Heart right ventricle (tissue), 16 donors: ENCODE measurements at places on chromosomes 12 and 14.

DNA sequence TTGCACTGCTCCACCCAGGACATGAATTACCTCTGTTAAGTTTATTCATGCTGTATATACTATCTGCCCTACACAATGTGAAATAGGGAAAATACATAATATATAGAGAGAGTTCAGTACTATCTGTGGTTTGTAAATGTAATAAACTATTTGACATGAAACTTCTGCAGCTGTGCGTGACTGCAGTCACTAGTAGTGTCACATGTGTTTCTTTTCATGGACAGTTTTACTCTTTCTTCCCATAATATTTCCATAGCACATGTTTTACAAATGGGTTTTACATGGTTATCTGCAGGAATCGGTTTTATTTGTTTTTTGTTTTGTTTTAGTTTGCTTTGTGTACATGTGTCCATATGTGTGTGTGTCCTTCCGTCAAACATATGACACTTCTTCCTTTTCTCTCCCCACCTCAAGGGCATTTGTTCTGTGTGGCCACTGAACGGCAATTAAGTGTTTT lies 1644.1 kb upstream of the FLRT2 start:
- no peak for DNase-seq

- no peak for DNase-seq
These were observed 991.2 kb downstream of the VRK1 start for GRCh38 chr14:97788364-97788763.

- DNase-seq, result no peak
These were observed 17.5 kb downstream of the MED13L start for GRCh38 chr12:116259800-116260577.

- DNase-seq, result no peak
These were observed 66.2 kb downstream of the NTF3 start for GRCh38 chr12:5498076-5498475.

DNA sequence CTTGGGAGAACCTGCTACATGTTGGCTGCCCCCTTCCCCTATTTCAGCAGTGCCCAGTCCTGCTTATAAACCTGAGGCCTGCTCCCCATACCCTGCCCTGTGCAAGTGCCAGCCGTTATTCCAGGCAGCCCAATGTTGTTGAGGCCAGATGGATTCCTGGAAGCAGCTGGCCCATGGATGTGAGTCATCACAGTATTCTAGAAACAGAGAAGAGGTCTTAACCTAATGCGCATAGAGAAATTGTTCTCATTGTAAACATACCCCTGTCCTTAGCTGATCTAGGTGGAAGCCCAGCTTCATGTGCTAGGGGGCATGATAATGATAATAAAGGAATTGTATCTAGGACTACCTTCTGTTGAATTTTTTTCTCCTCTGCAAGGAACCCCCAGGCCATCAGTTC lies 69.7 kb downstream of the TSPAN11 start:
- no peak for DNase-seq

GRCh38 chr12:24240707-24241106 lies 291.2 kb upstream of the SOX5 start:
- no peak for DNase-seq
